ENCODE measurements at places on chromosomes 3 and 15.

GRCh38 chr3:103381296-103382079, 946.7 kb downstream of the ZPLD1 start:
- ATAC-seq: no peak

DNA sequence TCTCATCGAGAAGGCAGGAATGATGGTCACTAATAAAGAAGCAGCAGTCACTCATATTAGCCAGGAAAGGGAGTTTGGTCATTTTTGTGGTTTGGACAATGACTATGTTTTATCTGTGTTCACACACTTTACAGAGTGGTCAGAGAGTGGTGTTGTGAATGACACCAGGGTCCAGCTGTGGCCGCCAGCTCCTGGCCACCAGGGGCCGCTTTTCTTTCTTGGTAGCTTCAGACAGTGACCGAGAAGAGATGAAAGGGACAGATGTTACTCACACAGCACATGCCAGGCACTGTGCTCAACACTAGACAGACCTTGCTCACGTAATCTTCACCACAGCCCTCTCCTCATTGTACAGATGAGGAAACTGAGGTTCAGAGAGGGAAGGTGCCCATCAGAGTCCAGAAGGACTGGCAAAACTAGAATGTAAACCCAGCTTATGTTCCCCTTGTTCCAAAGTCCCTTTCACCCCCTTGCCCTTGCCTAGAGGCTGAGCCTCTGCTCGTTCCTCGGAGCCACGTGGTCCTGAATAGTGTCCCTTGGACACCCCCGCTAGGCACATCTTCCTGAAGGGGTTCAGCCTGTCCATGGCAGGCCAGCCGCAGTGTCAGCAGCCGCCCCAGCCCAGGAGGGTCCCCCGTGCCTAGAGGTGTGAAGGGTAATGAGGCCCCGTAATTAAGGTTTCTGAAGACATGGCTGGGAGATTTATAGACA, 55.6 kb downstream of the CYP11A1 start:
- no peak for ATAC-seq

GRCh38 chr3:114464548-114464947, 170.7 kb downstream of the TIGIT start:
- no peak for ATAC-seq

- no peak for ATAC-seq
Observed at GRCh38 chr3:149330609-149331331, 2.7 kb downstream of the TM4SF18 start.

DNA sequence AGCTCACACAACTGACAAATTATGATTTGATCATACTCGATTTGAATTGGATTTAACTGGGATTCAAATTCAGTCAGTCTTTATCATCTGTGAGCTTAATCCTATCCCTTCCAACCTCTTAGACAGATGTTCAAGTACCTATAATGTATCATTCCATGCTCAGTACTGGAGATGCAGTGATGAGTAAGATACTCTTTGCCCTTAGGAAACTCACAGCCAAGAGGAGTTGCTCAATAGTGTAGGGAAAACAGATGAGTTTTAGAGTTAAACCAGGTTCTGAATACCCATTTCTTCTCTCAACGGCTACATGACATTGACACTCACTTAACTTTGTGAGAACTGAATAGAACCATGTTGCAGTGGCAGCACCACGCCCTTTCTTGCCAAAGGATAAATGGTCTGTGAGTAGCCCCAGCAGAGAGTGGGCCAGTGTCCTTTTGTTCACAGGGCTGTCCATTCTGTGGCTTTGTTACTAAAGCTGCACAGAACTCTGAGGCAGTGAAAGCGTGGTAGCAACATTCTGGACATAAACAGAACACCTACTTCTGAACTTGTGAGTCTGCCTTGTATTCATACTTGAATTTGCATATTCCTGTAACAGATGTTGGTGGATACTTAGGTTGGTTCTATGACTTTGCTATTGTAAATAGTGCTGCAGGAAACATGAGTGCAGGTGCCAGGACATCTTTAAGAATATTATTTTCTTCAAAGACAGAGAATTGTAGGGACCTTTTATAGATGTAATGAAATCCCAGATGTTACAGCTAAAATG, 91.6 kb downstream of the RASA2 start:
- ATAC-seq: no peak

DNA sequence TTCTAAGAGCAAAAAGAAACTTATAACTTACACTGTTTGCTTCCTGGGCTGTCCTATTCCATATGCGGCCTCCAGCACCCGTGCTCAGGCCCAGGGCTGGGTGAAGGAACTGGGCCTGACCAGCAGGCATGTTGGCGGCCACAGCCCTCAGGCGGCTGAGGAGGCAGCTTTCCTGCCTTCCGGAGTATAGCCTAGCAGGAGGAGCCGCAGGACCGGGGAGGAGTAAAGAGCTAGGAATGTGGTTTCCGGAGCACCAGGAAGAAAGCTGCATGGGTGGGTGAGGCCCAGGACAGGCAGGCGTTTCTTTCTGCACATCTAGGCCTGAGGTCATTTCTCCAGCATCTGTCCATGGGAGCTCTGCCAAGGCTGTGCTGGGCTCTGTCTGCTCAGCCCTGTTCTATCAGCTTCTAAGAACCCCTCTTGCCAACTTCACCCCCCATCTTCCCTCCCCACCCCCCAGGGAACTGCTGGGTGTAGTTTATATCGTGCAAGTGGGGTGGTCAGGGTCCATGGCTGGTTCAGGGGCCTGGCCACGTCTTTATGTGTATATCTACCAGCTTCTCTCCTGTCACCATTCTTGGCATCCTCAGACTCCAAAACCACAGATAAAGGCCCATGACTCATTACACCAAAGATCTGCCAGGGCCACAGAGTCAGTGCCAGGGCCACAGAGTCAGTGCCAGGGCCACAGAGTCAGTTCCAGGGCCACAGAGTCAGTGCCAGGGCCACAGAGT, 7.8 kb upstream of the KIF7 start:
- ATAC-seq: peak; percentile 75

DNA sequence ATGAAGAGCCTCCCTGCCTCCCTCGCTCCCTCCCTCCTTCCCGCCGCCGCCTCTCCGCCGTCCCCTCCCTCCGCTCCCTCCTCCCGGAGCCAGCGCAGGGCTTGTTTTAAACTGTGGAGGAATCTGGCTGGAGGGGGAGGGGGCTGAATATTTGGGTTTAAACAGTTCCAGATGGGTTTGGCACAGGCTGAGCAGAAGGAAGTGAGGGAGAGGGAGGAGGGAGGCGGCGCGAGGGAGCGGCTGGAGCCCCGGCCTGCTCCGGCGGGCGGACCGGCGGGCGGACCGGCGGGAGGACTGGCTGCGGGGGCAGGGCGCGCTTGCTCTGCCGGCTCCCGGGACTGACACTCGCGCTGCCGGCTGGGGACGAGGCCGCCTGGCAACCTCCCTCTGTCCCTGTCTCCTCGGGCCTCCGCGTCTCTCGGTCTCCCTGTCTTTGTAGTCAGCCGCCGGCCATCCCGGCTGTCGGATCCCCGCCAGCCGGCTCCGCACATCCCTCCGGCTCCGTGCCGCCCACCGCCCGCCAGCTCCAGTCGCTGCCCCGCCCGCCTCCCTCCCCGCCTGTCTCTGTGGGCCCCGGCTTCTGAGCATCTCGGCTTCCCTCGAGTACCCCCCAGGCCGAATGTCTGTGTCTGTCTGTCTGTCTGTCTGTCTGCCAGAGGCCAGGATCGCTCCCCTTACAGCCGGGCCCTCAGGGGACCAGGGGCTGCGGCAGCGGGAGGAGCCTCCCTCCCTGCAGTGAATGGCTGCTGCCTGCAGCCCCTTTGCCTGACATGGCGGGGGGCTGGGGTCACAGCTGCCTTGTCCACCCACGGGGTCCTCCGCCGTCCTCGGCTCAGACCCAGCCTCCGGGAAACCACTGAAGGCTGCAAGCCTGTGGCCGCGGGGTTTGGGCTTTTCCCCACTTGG, 7.6 kb downstream of the EPHB3 start:
- peak; percentile 37 for ATAC-seq

GRCh38 chr15:70998319-70998718, 105.7 kb downstream of the LRRC49 start:
- ATAC-seq: no peak

DNA sequence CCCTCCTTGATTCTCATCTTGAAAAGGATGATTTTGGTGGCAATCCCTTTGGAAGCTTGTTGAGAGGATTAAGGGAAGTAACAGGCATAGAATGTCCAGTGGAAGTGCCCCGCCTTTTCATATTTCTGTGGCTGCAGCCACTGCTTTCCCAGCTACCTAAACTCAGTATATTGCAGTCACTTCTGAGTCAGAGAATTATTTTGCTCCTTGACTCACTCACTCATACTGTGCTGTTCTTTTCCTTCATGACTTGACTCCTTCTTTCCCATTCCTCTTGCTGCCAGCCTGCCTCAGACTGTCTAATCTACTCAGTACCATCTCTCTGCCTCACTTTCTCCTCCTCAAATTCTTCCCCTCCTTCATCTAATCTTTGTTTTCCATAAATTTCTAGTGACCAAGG, 26.5 kb upstream of the POLR2M start:
- peak; percentile 39 for ATAC-seq

- no peak for ATAC-seq
Observed at GRCh38 chr3:159038405-159038804, 236.6 kb downstream of the MFSD1 start.

DNA sequence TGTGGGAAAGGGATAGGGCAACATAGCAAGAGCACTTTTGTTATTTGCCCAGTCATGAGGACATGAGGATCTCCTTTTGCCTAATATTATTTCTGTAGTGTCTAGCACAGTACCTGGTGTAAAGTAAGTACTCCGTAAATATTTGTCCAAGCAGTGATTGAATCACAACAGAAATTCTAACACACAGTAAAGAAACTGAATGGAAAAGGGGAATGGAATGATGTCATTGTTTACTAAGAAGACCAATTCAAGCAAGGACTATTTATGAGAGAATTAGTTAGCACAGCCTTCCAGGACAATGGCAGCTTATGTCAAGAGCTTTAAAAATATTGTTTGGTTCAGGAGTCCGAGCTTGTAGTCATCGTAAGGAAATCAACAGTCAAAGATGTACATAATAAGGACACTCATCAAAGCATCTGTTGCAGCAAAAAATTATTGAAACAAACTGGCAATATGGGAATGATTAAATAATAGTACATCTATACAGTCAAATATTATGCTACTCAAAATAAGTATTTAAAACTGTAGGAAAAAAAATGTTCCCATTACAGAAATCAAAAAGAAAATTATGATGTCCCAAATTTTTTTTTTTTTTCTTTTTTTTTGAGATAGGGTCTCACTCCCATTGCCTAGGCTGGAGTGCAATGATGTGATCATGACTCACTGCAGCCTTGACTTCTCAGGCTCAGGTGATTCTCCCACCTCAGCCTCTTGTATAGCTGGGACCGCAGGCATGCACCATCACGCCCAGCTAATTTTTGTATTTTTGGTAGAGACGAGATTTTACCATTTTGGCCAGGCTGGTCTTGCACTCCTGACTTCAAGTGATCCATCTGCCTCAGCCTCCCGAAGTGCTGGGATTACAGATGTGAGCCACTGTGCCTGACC, 17.9 kb downstream of the CAPN7 start:
- no peak for ATAC-seq

GRCh38 chr3:71582612-71583565, 639 bp downstream of the FOXP1 start:
- ATAC-seq: peak; percentile 52

DNA sequence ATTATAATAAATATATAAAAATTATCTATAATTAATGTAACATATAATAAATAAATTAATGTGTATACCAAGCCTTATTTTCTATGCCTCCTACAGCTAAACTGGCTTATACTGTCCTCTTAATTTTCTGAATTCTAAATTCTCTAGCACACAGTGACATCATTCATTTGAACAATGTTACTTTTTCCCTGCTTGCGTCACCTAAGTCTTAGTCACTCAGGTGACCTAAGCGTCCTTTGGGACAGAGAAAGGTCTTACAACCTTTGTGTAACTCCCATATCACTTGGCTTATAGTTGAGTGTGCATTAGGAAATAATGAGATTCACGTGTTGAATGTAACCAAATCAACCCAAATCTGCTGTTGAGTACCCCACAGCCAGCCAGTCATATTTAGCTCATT, 48.5 kb upstream of the KCNMB2 start:
- no peak for ATAC-seq

- ATAC-seq: no peak
Observed at GRCh38 chr15:59169251-59169708, 37.4 kb upstream of the LDHAL6B start.

- ATAC-seq: no peak
Observed at GRCh38 chr3:118970819-118971218, 63.8 kb downstream of the IGSF11 start.

GRCh38 chr3:59818033-59818918, 768.5 kb upstream of the CFAP20DC start:
- ATAC-seq: no peak

GRCh38 chr3:71101626-71102025, 481.9 kb downstream of the FOXP1 start:
- no peak for ATAC-seq

DNA sequence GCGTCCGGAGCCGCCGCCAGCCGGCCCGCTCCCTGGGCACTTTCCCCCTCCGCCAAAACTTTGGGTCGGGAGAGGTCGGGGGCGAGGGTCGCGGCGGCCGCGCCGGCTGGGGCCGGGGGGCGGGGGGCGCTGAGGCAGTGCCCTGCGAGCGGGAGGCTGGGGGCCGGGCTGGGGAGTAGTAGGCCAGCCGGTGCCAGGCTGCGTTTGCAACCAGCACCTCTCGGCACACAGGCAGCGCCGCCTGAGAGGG, 452 bp downstream of the BBX start:
- peak; percentile 64 for ATAC-seq

DNA sequence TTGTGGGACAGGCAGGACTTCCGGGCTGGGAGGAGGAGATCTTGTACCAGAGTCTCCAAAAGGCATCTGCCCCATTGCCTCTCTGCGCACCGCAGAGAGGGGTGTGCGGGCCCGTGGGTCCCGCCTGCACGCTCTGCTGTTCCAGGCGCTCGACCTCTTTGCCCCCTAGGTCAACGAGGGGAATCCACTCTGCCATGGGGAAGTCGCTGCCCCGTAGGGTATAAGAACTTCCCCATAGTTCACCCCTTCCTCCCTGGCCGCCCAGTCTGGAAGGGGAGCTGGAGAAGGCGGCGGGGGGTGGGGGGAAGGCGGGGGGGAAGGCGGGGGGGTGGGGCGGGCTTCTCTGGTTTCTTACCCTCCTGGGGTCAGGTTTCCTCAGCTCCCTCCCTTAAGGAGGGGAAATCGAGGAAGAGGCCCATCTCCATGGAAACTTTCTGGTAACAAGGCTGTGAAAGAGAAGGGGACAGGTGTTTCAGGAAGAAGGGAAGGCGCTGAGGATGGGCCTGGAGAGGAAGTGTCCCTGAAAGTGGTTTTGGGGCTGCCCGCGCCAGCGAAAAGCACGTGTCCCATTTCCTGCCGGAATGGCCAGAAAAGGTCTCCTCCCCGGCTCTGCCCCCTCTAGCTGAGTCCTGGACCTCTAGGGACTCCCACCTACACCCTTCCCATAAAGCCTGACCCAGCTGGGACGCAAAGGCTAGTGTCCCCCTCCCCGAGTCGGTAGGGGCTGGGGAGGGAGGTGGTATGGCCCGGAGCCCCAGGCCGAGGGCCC, 27.5 kb downstream of the NR1I2 start:
- peak; percentile 8 for ATAC-seq

- ATAC-seq: no peak
Observed at GRCh38 chr3:54918516-54918915, 9.3 kb downstream of the LRTM1 start.

- no peak for ATAC-seq
Observed at GRCh38 chr3:77372634-77373346, 332.9 kb downstream of the ROBO2 start.

- no peak for ATAC-seq
Observed at GRCh38 chr3:38157595-38157994, 7.7 kb upstream of the OXSR1 start.
